ENCODE measurements at places on chromosomes 7 and 10.
A peak's percentile ranks its signal among the peaks of the same experiment; 100 is the strongest.

GRCh38 chr7:123624527-123625183 lies 23.0 kb downstream of the ASB15 start:
- peak; percentile 40 for DNase-seq

- no peak for DNase-seq
Measured at GRCh38 chr10:4214908-4215307, 429.9 kb upstream of the KLF6 start.

DNA sequence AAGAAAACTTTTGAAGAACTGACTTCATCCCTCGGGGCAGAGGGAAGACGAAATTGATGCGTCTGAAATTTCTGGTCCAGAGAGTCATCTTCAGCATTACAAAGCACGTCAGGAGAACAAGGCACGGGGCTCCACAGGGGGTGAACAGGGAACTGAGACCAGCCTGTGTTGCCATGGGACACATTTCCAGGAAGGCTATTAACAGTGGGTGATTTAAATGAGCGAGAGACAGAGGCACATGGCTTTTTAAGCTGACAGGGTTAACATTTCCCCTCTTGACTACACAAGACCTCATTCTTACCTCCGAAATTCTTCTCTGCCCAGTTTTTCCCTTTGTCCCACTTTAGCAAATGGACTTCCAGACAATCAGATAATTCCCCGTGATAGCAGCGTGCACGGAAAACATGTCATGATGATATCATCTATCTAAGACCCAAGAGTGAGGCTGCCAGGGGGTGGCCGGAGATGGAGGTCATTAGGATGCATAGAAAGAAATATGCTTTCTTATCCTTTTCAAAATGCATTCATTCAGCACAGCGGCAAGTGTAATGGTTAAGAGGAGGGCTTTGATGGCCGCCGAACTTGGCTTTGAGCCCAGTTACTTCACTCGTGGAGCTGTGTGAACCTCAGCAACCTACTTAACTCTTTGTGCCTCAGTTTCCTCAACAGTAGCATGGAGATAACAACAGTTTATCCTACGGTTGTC lies 248.0 kb downstream of the PRPF18 start:
- DNase-seq = no peak

DNA sequence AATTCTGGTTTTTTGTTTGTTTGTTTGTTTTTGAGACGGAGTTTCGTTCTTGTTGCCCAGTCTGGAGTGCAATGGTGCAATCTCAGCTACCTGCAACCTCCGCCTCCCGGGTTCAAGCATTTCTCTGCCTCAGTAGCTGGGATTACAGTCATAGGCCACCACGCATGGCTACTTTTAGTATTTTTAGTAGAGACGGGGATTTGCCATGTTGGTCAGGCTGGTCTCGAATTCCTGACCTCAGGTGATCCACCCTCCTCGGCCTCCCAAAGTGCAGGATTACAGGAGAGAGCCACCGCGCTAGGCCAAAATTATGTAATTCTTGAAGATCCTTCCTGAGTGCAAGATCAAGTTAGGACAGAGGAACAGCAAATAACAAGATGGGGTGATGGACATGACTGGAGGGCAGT lies 719 bp downstream of the ZNF33B start:
- no peak for DNase-seq

- DNase-seq = no peak
Measured at GRCh38 chr7:16668049-16668858, 22.3 kb downstream of the BZW2 start.

DNA sequence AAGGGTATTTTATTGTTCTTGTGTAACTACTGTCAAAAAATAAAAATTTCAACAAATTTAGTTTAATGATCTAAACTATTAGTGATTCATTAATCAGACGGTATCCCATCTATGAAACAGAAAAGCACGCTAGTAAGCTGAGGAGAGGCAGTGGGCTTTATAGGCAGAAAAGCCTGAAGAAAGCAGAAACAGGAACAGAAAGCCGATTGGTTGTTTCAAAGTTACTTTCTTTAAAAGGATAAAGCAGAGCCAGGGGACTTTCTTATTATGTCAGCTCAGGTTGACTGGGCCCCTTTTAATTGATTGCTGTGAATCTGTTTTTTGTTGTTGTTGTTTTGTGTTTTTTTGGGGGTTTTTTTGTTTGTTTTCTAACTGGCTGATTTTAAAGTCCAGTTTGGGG lies 105.5 kb downstream of the TES start:
- DNase-seq = no peak

DNA sequence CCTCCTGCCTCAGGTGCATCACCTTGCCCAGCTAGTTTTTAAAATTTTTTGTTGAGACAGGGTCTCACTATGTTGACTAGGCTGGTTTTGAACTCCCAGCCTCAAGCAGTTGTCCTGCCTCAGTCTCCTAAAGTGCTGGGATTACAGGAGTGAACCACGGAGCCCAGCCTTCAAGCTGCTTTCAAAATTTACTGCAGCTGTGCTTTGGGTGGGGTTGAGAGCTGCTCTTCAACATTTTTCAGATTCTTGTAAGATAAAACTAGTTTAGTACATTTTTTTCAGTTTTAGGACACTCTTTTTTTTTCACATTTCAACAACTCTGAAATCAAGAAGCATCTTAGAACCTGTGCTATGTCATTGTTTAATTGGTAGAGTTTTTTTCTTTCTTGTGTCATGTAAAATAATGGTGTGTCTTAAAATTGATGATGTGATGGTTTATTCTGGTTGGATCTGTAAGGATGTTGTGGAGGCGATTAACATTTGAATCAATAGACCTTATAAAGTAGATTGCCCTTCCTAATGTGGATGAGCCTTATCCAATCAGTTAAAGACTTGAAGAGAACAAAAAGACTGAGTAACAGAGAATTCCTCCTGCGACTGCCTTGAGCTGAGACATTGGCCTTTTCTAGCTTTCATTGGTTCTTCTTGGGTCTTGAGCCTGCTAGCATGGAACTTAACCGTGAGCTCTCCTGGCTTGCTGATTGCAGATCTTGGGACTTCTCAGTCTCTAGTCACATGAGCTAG lies 13.5 kb downstream of the PLEKHA8 start:
- DNase-seq = no peak

DNA sequence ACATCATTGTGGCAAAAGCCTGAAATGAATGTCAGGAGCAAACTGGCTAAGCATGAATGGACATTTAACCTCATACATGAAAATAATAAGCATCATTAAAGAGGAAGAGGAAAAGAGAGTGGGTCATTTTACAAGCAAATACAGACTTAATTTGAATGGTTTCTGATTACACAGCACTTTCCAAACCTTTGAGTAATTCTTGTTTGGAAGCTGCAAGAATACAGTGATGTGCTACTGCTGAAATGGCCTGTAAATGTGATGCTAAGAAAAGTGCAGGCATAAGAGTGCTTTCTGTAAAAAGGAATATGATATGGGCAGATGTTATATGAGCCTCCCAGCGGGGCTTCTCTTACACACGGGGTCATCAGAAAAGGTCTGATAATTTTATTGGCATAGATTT lies 30.2 kb downstream of the TAS2R16 start:
- no peak for DNase-seq

GRCh38 chr7:105885387-105886111 lies 9.2 kb upstream of the ATXN7L1 start:
- DNase-seq = no peak

Measured in stimulated activated CD4-positive, alpha-beta T cell treated with anti-CD3 and anti-CD28 coated beads, Interleukin-15, amount 100 ng/mL, for 48 hours (primary cell).